ENCODE measurements at places on chromosomes 3 and 15.

GRCh38 chr3:1532935-1533606 lies 440.2 kb downstream of the CNTN6 start:
- DNase-seq = no peak

DNA sequence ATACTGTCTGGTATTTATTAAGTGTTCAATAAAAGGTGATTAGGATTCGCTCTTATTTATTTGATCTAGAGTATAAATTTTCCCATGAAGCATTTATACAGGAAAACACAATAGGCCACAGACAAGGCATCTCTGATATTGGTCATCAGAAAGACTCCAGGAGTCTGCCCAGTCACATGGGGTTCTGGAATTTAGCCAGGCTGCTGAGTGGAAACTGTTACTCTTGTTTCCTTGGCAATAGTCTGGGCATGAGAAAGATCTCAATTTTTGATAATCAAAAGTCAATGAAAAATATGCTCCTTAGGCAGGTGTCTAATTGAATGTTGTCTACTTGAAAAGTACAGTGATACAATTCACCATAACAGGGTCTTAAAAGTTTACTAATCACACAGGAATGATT lies 161.2 kb downstream of the FRMD5 start:
- no peak for DNase-seq

DNA sequence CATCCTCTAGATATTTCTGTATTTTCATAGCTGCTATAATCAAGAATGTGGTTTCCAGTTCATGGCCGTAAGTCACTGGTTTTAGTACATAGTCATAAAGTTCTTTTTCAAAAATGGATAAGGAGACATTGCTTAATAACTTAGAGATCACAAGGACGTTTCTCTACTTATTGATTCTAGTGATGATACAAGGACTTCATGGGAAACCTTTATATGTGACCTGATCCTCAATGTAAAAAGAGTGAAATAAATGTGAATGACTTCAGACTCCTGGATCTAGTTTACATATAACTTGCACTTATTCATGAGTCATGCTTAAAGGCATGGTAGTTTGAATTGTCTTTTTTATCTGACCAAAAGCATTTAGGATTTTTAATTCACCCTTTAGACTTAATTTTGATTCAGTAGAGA lies 35.2 kb downstream of the TSC22D2 start:
- DNase-seq = no peak

GRCh38 chr3:64443546-64444381 lies 218.5 kb upstream of the PRICKLE2 start:
- DNase-seq = no peak

DNA sequence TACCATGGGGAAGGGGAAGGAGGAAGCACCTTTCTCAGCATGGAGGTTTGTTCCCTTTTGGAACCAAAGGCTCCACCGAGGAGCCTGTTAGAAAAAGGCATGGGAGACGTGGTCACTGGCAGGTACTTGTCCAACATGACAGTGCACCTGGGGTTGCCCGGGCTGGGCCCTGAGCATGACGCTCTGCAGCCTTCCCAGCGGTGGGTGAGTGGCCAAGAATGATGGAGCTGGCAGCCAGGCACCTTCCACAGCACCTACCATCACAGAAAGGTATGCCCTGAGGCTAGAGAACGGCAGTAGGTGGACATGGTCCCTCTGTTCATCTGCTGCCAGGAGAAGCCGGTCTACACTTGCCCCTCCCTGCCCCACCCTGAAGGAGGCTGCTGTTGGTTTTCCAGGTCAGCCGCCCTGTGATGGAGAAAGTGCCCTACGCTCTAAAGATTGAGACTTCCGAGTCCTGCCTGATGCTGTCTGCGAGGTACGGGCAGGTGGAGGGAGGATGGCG lies 29.0 kb upstream of the NR2C2 start:
- DNase-seq = no peak

DNA sequence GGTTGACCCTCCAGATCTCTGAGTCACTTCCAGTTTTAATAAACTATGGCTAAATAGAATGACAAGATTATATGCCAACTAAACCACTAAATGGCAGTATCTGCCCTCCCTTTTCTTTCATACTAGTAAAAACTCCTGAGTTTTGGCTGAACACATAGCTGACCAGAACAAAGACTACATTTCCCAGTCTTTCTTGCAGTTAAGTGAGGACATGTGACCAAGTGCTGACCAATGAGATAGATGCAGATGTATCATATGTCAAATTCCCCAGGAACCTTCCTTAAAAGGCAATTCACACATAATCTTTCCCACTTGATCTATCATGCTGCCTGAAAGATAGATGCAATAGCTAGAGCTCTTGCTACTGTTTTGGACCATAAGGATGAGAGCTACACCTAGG lies 191.3 kb downstream of the SHOX2 start:
- DNase-seq = no peak

DNA sequence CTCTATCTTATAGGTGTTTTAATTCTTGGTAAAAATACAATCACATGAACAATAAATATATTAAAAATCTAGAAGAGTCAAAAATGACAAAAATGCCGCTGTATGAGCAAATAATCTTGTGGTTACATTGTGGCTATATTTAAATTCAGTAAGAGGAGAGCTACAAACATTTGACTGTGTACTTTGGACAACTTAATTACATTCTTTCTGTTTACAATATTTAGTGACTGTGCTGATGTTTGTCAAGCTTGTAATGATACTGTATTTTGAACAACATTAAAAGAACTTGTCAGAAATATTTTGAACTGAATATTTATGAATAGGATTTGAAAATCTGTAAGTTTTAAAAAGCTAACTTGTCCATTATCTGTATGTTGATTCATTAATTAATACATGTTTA lies 598.3 kb downstream of the SI start:
- no peak for DNase-seq

DNA sequence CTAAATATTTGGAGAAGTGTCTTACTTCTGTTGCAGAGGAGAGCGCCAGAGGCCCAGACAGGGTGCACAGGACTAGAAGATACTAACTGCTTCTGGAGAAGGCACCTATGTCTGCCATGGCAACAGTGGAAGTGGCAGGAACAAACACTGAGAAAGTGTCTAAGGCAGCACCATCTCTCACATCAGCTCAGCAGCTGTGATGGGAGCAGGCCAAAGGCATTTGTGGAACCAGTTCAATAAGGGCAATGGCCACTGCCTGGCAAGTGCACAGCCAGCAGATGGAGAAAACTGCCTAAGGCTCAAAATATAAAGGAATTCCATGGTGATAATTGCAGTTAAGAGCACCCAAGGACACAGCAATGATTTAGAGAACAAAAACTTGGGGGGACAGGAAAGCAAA lies 563.0 kb upstream of the CCDC54 start:
- DNase-seq = no peak

DNA sequence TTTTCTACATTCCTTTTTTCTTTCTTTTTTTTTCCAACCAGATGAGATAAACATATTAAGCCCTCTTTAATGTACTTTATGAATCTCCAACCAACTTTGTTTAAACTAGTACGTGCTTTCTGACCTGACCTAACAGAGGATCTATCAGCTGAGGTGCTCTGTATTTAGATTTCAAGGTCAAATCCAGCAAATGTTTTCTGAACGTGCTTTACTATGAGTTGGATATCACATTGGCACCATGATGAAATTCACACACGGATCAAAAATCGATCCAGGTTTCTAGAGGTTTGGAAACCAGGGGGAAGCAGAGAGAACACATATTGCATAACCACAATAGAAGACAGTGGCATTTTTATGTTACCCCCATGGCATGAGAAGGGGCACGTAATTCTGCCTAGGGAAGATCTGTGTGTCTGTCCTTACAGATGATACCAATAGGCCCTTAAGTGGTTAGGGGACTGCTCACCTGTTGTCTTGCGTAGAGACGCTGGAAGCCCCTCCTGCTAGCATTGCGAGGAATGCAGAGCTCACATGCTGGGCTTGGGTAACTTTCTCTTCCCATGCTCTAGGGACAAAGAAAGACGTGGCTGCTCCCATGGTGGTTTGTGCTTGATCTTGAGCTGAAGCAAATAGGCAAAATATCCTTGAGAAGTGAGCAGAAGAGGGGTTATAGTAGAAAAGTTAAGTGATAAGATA lies 59.3 kb upstream of the ABHD10 start:
- no peak for DNase-seq

DNA sequence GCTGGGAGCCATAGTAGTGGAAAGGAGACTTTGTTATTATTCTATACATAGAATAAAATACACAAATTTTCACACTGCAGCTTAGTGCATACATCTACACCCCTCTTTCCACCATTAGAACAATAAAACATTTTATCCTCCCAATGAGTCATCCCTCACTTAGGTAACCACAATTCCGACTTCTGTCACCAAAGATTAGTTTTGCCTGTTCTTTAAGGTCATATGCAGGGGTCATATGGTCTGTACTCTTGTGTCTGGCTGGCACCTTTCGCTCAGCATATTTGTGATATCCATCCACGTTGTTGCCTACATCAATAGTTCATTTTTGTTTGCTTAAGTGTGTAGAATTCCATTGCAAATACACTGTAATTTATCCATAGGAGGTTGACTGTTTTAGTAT lies 399.4 kb downstream of the SHQ1 start:
- no peak for DNase-seq

GRCh38 chr3:58332575-58333188 lies at the start of gene PXK:
Gene PXK (plus strand): TSS chr3:58332892. CDS start chr3:58332989, 97 bp downstream.
- DNase-seq = peak; percentile 51

DNA sequence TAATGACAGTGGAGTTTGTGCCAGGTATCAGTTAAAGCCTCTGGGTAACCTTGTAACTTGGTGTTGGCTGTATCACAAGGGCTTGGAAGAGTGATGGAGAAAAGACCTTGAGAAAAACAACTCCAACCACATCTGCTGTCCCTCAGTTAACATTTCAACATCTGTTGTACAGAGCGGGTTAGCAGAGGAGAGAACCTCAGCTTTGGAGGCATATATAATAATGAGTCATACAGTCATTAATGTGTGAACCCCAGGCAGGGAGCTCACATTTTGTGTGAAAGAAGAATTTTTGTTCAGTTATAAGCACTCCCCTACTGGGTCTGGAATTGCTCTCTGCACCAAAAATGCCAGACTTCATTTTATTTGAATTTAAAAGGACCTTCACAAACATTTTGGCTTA lies 439.5 kb downstream of the PDCD6IP start:
- no peak for DNase-seq

- no peak for DNase-seq
Observed at GRCh38 chr3:64600246-64600950, 87.4 kb downstream of the ADAMTS9 start.

- no peak for DNase-seq
Observed at GRCh38 chr3:27471923-27472550, 12.1 kb downstream of the SLC4A7 start.

- DNase-seq = no peak
Observed at GRCh38 chr3:100141586-100141985, 27.3 kb upstream of the FILIP1L start.

- DNase-seq = no peak
Observed at GRCh38 chr15:44670087-44670950, 6.9 kb upstream of the SPG11 start.

- no peak for DNase-seq
Observed at GRCh38 chr3:149908424-149908957, 62.2 kb downstream of the PFN2 start.

DNA sequence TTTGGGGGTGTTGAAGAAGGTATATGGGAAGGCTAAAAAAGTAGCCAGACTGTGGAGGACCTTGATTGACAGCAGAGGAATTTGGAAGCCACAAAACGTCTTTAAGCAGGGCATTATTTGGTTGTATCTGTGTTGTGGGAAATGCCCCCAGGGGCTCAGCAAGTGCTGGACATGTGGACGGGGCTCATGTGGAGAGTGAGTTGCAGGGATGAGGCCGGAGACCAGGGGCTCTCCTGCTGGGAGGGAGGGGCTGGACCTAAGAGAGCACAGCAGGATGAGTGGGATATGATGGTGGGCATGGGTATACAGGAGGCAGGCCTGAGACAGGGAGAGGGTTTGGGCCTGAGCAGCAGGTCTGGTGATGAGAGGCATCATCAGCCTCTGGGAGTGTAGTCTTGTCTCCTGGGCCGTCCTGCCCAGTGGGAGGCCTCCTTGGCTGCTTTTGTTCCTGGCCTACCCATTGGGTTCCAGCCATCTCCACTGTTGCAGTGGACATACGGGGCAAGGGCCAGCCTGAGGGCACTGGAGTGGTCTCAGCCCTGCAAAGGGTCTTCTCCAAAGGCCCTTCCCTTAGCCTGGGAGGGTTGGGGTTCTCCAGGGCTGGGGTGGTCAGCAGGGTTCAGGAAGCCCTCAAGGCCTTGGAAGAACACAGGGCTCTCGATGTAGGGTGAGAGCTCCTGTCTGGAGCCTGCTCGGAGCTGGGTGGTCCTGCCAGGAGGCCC lies 27.5 kb downstream of the ACAD9 start:
- no peak for DNase-seq

DNA sequence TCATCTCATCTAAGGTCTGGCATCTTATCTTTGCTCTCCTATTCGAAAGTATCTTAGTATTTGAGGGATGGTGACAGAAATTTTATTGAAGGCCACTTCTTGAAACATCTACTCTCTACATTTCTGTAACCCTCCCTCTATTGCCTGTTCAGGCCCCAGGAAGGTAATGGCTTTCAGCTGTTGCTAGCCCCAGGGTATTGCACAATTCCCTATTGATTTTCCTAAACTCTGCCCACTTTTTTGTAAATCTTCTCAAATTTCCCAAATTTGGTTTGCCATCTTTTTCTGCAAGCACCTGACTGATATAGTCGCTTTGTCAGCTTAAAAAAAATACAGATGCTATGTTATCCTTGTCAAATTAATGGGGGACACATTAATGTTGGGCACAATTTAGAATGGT lies 242.1 kb downstream of the RAP2B start:
- no peak for DNase-seq

DNA sequence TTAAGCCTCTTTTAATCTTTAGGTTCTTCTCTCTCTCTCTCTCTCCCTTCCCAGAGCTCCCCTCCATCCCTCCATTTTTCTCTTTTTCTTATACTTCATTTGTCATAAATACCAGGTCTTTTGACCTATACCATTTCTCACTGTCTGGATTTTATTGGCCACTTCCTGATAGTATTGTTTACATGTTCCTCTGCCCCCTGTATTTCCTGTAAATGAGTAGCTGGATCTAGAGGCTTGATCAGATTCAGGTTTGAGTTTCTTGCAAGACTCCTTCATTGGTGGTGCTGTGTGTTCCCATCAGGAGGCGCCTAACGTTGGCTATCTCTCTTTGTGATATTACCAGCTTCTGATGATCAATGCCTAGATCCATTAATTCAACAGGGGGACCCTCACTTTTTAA lies 42.2 kb downstream of the DAPK2 start:
- no peak for DNase-seq

- no peak for DNase-seq
Observed at GRCh38 chr3:52893723-52894122, 3.6 kb downstream of the STIMATE start.

- DNase-seq = no peak
Observed at GRCh38 chr3:79410617-79411016, 357.2 kb downstream of the ROBO1 start.

- DNase-seq = no peak
Observed at GRCh38 chr15:98455904-98456303, 192.4 kb upstream of the IGF1R start.

- DNase-seq = no peak
Observed at GRCh38 chr3:54780336-54780735, 147.5 kb downstream of the LRTM1 start.
